ENCODE measurements at places on chromosomes 13 and 19. TPM values are rescaled to one million over a fixed set of nuclear protein-coding genes. Genes with fewer than 3 reads are reported as not detected.
A peak's percentile ranks its signal among the peaks of the same experiment; 100 is the strongest.

APOE gene
- 824 TPM for total RNA-seq

- H3K4me1 ChIP-seq, result peaks cover 8% of the 10 kb centered on the region
- H3K27me3 ChIP-seq, result peaks cover 2% of the 10 kb centered on the region
- H3K4me3 ChIP-seq, result no peak overlapping the region
- DNase-seq, result no peak
- H3K36me3 ChIP-seq, result no peaks in the 10 kb centered on the region
- no peak overlapping the region for H3K27ac ChIP-seq
Observed at GRCh38 chr13:97020689-97021240, 26.5 kb upstream of the OXGR1 start.

GRCh38 chr13:42255886-42256285 lies 16.1 kb upstream of the AKAP11 start:
- no peak overlapping the region for H3K4me3 ChIP-seq
- no peak overlapping the region for H3K27ac ChIP-seq
- H3K27me3 ChIP-seq, result peaks cover 5% of the 10 kb centered on the region
- no peak for DNase-seq
- peaks cover 15% of the 10 kb centered on the region for H3K4me1 ChIP-seq
- peaks cover 7% of the 10 kb centered on the region for H3K36me3 ChIP-seq

GRCh38 chr19:45607071-45608029 lies 5.3 kb upstream of the GPR4 start:
- peaks cover 10% of the 10 kb centered on the region for H3K4me1 ChIP-seq
- H3K36me3 ChIP-seq, result peaks cover 23% of the 10 kb centered on the region
- peaks cover 19% of the 10 kb centered on the region for H3K27me3 ChIP-seq
- H3K4me3 ChIP-seq, result peak overlapping the region; percentile 77
- H3K27ac ChIP-seq, result no peak overlapping the region

DNA sequence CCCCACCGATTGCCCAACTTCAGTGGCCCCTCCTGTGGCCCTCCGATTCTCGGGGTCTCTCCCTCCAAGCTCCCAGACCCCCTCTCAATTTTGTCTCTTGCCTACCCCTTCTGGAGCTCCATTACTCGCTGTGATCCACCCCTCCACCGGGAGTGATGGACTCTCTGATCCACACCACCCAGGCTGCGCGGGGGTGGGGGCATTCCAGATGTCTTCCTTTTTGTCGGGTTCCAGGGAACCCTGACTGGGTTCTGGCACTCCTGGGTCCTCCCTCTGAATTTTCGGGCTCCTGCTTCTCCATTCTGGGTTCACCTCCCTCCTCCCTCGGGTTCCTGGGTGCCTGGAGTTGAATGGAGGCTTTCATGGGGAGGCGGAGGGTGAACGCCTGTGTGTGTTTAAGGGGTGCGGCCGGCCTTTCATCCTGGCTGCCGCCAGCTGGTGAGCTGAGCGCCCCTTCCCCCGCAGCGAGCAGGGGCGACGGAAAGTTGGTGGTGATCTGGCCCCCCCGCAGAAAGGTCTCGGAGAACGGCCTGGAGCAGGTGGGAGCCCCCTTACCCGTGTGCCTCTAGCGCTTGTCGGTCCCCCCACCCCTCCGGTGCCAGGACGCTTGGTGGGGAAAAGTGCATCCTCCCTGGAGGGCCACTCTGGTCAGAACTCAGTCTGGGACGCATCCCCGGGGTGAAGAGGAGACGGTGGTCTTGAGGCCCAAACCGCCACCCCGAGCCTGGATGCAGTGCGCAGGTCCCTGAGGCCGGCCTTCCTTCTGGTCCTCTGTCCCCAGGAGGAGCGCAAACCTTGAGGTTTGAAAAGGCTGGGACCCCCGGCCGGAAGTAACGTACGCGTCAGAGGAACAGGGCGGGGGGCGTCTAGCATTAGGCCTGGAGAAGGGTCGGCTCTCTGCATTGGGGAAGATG lies 1.6 kb downstream of the MISP3 start:
- H3K27ac ChIP-seq, result no peak overlapping the region
- H3K36me3 ChIP-seq, result no peaks in the 10 kb centered on the region
- H3K4me1 ChIP-seq, result peaks cover 8% of the 10 kb centered on the region
- peak overlapping the region; percentile 84 for H3K4me3 ChIP-seq
- H3K27me3 ChIP-seq, result peaks cover 70% of the 10 kb centered on the region

- 0 out of 2 replicates have a peak, but pooled peaks cover 5% of the 10 kb centered on the region for H3K4me1 ChIP-seq
- H3K4me3 ChIP-seq, result no peak overlapping the region
- no peaks in the 10 kb centered on the region for H3K36me3 ChIP-seq
- no peak overlapping the region for H3K27ac ChIP-seq
Observed at GRCh38 chr13:49977992-49978391, 18.9 kb upstream of the TRIM13 start.

DNA sequence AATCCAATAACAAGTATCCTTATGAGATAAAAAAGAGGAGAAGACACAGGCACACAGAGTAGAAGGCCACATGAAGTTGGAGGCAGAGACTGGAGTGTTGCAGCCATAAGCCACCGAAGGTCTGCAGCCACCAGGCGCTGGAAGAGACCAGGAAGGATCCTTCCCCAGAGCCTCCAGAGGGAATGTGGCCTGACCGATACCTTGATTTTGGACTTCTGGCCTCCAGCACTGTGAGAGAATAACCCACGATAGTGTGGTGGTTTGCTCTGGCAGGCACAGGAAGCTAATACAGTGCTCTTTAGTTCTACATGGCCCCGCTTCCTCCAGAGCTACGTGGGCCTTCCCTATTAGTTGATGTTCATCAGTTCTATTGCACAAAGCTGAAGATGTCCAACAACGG lies 15.3 kb upstream of the SULT2A1 start:
- H3K36me3 ChIP-seq, result no peaks in the 10 kb centered on the region
- H3K27ac ChIP-seq, result no peak overlapping the region
- no peak for DNase-seq
- no peak overlapping the region for H3K4me3 ChIP-seq

GRCh38 chr13:30863231-30863630 lies 42.8 kb upstream of the MEDAG start:
- H3K4me1 ChIP-seq, result peaks cover 49% of the 10 kb centered on the region
- H3K27ac ChIP-seq, result peak overlapping the region; percentile 84
- no peaks in the 10 kb centered on the region for H3K36me3 ChIP-seq
- DNase-seq, result peak; percentile 63
- peak overlapping the region; percentile 69 for H3K4me3 ChIP-seq
- H3K27me3 ChIP-seq, result peaks cover 42% of the 10 kb centered on the region

- no peak for DNase-seq
- no peaks in the 10 kb centered on the region for H3K36me3 ChIP-seq
- H3K4me3 ChIP-seq, result no peak overlapping the region
Observed at GRCh38 chr13:22090106-22090505, 419.2 kb downstream of the FGF9 start.

MISP3 gene
- total RNA-seq, result 3.4 TPM

MCF2L gene
- 35.4 TPM for total RNA-seq

GRCh38 chr13:93976528-93976927 lies 503.0 kb downstream of the DCT start:
- no peak for DNase-seq
- H3K4me1 ChIP-seq, result peaks cover 12% of the 10 kb centered on the region
- H3K27me3 ChIP-seq, result peaks cover under 1% of the 10 kb centered on the region
- H3K27ac ChIP-seq, result no peak overlapping the region
- peaks cover 13% of the 10 kb centered on the region for H3K36me3 ChIP-seq

Data from WTC11 (cell line).